ENCODE measurements at places on chromosomes 5 and 9.

DNA sequence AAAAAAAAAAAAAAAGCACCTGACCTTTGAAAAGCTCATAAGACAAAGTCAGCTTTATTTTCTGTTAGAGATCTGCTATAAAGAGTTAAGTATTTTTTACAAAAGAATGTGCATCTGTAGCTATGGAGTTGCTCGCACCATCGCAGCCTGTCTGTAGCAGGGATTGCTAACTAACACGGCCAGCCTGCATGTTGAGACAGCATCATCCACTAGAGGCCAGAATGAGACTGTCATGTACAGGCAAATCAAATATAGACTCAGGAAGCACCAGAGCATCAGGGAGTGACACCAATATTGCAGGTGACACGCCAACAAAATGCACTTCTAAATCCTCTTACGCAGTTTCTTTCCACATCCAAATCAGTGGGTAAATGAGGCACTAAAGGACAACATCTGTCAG is 136.3 kb upstream of the RASEF start:
- DNase-seq: peak; percentile 61

GRCh38 chr9:105854783-105855724 is 160.7 kb downstream of the TMEM38B start:
- no peak for DNase-seq

DNA sequence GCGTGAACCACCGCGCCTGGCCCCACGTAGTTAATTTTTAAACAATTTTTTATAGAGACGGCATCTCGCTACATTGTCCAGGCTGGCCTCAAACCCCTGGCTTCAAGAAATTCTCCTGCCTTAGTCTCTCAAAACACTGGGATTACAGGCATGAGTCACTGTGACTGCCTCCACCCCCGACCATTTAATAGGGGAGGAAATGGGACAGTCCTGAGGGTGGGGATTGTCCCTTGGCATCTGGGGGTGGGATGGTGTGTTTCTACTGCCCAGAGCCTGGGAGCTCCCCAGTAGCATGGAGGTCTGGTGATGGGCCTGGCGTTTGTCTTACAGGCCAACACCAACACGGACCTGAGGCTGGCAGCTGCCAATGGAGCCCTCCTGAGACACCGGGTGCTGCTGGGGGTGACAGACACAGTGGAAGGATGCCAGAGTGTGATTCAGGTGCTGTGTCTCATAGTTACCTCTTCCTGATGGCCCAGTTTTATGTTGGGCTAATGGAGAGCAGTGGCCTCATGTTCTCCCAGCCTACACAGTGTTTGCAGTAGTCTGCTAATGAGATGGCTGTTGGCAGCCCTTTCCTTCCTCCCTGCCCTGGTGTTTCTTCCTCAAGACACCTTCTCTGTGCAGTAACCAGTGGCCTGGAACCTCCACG is 22.5 kb downstream of the TMEM268 start:
- no peak for DNase-seq

DNA sequence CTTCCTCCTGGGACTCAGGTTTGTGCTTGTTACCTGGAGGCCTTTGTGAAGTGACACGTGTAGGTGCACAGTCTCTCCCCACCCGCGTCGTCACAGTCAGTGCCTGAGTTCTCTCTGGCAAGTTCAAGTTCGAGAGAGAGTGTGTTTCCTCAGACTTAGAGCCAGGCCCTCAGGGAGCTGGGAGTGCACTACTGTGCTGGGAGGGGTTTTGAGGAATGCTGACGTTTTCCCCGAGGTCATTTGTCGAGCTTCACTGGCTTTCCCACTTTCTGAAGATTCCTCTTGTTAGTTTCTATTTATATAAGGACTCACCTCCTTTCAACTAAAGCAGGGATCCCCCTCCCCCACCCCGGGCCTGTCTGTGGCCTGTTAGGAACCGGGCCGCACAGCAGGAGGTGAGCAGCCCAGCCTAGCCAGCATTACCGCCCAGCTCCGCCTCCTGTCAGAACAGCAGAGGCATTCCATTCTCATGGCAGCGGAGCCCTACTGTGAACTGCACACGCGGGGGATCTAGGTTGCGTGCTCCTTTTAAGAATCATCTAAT is 209.2 kb downstream of the DIRAS2 start:
- no peak for DNase-seq

- no peak for DNase-seq
Measured at GRCh38 chr9:89445801-89446251, 52.1 kb downstream of the SEMA4D start.

- DNase-seq: no peak
Measured at GRCh38 chr9:28329323-28329722, 756.0 kb upstream of the C9orf72 start.
